ENCODE measurements at places on chromosomes 16 and 17.

DNA sequence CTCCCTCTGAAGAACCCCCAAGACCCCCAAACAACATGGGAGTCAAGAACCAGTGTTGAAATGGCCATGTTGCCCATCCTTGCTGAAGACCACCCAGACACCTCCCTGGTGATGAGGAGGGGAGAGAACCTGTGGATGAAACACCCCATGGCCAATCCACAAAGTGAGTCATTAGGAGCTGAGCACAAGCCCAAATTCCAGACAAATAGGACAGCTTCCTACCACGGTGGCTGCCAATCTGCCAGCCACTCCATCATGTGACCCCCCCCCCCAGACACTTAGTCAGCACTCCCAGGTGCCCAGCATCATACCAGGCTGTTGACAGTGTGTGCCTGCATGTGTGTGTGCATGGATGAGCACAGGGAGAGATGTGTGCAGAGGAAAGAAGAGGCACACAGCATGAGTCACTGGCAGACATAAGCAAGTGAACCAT is 26.4 kb upstream of the RPL38 start:
- no peak for DNase-seq

DNA sequence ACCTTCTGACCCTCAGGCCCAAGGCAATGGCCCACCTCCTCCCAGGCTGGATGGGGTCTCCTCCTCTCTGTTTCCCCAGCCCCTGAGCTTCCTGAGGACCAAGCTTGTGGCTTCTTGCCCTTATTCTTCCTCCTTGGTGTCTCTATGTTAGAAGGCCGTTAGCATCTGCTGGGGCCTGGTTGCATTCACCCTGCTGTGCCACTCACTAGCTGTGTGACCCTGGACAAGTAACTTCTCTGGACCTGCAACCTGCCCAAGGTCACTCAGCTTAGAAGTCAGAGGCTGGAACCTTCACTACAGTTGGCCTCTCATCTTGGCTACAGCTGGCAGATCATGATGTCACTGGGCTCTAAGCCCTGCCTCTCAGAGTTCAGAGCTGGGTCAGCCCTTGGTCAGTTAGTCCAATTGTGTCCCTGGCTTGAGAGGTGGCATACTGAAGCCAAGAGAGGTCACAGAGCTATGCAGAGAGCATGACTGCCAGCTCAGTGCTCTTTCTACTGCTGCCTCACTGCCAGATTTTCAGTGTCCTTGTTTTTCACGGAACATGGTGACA is 3.0 kb downstream of the MT2A start:
- DNase-seq: no peak

- no peak for DNase-seq
These were observed 31.9 kb downstream of the CYB561 start for GRCh38 chr17:63414222-63414621.

GRCh38 chr16:51095890-51096626 is 55.0 kb downstream of the SALL1 start:
- no peak for DNase-seq

DNA sequence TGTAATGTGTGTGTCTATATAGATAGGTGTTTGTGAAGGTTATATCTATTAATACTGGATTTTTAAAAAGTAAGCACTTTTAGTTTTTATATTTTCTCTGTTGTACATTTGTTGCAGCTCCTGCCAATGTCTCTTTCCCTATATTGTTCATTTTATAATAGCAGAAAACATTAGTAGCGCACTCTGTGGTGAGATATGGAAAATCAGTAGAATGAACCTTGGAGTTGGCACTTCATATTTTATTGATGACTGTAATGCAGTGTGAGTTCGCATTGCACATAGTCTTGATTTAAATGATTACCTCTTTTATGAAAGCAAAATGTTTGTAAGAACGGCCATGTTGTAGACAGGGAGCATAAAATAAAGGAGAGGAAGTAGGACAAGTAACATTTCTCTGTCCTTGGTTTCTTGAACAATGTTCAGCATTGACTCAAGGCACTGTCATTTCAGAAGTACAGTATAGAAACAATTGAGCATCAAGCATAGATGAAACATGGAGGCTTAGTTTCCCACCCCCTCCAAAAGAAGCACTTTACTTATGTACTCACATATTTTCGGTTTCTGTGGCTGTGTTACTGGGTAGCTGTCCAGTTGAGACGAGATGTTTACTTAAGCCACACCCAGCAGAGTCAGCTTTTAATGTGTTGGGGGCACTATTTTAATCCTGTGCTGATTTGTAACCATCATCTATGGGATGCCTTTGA is 74.0 kb downstream of the TANC2 start:
- no peak for DNase-seq

- DNase-seq: no peak
These were observed 1.8 kb downstream of the ZNF23 start for GRCh38 chr16:71460236-71460635.

- DNase-seq: no peak
These were observed 821.1 kb upstream of the EEF2KMT start for GRCh38 chr16:5918567-5919130.

DNA sequence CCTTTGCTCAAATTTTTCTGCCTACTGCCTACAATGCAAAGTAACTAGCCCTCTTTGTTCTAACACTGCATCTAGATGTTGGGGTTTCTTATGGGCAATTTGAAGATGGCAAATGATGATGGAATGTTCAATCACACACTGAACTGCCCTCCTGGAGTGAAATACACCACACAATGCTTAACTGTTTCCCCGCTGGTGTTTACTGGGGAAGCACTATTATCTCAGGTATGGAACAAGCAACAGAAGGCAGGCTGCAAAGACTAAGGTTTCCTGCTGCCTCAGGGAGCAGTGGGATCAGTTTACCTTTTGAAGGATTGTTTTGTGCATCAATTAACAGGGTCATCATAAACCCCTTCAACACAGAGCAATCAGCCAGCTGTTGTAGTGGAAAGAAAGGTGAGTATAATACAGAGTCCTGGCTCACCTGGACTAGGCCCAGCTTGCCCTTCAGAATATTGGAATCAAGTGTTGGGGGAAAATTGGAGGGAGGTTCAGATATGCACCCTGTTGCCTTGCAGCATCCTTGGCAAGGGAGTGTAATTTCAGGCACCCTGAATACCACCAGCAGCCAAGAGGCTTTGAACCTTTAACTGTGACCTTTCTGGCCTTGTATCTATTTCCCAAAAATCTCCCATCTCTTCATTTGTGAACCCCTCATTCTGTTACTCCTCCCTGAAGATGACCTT is 105.4 kb upstream of the CDH11 start:
- DNase-seq: no peak

DNA sequence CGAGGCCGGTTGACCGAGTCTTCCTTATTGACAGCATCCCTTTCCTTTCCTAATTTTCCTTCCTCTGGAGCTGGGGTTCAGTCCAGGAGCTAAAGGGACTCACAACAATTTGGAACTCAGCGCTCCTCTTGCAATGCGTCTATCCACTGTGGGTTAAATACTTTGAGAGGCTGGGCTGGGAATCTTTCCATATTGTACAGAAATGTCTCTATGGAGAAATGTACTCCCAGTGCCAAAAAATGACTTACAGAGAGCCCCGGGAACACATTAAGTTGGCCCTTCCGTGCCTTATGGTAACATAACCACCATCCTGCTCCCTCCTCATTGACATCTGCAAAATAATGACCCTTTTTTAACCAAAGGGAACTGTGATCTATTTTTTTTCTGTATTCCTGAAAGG is 192.8 kb downstream of the FTO start:
- DNase-seq: no peak

GRCh38 chr17:55961386-55961785 is 191.9 kb upstream of the ANKFN1 start:
- no peak for DNase-seq

- DNase-seq: no peak
These were observed 1.1 kb upstream of the USP32 start for GRCh38 chr17:60392845-60393702.

- no peak for DNase-seq
These were observed 52.6 kb downstream of the NOS2 start for GRCh38 chr17:27747462-27748359.

- no peak for DNase-seq
These were observed 443.4 kb upstream of the SOX9 start for GRCh38 chr17:71677439-71677838.
